ENCODE measurements at places on chromosomes 7 and 10. TPM values are rescaled to one million over a fixed set of nuclear protein-coding genes. Genes with fewer than 3 reads are reported as not detected.

- H3K36me3 ChIP-seq, result no peaks in the 10 kb centered on the region
- no peak overlapping the region for H3K27ac ChIP-seq
- no peaks in the 10 kb centered on the region for H3K27me3 ChIP-seq
- H3K4me3 ChIP-seq, result no peak overlapping the region
Measured at GRCh38 chr10:88728107-88728763, 22.2 kb downstream of the LIPK start.

DNA sequence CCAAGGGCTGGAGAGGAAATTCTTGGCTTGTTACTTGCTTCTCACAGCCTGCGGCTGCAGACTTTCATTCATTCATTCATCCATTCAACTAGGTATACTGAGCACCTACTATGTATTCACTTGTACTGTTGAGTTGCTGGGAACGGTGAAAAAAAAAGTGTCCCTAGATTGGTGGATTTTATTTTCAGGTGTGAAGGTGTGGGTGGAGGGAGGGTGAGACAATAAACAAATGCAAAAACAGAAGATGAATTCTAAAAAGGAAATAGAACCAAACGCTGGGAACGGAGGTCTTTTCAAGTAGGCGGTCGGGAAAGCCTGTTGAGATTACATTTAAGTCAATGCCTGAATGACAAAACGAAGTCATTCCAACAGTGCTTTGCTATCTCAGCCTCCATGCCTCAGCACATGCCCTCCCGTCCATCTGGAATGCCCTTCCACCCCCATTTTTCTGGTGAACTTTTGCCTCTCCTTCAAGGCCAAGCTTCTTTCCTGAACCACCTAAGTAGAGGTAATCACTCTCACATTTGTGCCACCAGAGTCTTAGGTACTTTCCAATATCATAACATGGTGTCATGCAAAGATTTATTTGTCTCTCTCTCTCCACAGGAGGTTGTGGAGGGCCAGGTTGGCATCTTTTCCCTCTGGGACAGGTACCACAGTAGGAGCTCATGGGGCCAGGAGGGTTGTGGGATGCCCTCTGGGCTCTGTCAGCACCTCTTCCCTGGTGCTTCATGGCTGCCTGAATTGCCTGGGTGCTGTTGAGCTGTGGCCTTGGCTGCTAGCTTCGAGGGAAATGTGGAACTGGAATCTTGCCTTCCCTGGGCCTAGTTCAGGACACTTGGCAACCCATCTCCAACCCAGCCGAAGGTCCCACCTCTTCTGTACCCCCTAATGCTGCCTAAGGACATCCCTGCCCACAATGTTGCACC, 5.5 kb downstream of the NKX2-3 start:
- no peak overlapping the region for H3K27ac ChIP-seq
- peaks cover 98% of the 10 kb centered on the region for H3K27me3 ChIP-seq
- DNase-seq, result no peak
- peaks cover 35% of the 10 kb centered on the region for H3K4me1 ChIP-seq

- no peak for DNase-seq
- H3K36me3 ChIP-seq, result no peaks in the 10 kb centered on the region
- H3K4me1 ChIP-seq, result no peaks in the 10 kb centered on the region
- H3K4me3 ChIP-seq, result no peak overlapping the region
Measured at GRCh38 chr7:41467596-41467995, 235.3 kb downstream of the INHBA start.

- no peaks in the 10 kb centered on the region for H3K4me1 ChIP-seq
- H3K27ac ChIP-seq, result no peak overlapping the region
- H3K27me3 ChIP-seq, result no peaks in the 10 kb centered on the region
- no peak for DNase-seq
- H3K4me3 ChIP-seq, result no peak overlapping the region
- no peaks in the 10 kb centered on the region for H3K36me3 ChIP-seq
Measured at GRCh38 chr7:14395860-14396259, 406.4 kb upstream of the ETV1 start.

DNA sequence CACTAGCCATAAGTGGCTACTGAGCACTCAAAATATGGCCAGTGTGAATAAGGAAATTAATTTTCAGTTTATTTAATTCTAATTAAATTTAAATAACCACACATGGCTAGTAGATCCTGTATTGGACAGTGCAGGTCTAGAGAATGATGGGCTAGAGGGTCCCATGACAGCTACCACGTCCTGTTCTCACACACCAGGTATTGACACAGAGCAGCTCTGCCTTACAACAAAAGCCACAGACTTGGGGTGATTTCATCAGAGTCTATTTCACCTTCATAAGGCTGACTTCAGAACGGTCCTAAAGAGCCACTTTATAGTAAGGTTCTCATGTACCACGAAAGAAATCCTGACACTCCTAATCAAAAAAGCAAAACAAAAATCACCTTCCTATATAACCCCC, 111.3 kb downstream of the UBE2H start:
- no peaks in the 10 kb centered on the region for H3K27me3 ChIP-seq
- H3K27ac ChIP-seq, result no peak overlapping the region
- H3K4me3 ChIP-seq, result no peak overlapping the region
- DNase-seq, result no peak
- H3K4me1 ChIP-seq, result no peaks in the 10 kb centered on the region

The PPP3CB gene
- 49.1 TPM for total RNA-seq

- DNase-seq, result no peak
- H3K27me3 ChIP-seq, result no peaks in the 10 kb centered on the region
- no peak overlapping the region for H3K4me3 ChIP-seq
Measured at GRCh38 chr7:133358708-133359107, 105.8 kb downstream of the EXOC4 start.

DNA sequence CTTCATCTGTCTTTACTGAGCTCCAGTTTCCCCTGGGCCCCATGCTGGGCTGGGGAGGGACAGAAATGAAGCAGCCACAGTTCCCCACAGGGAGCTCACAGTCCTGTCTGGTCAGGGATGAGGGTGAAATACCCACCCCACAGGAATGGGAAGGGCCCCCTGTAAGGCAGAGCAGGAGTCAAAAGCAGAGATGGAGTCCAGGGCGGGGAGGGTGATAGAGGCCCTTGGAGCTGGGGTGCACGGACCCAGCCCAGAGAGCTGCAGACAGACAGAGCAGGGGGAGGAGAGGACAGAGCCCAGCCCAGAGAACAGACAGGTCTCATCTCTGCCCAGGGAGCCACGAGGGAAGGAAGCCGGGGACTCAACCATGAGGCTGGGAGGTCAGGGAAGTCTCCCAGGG, 34.9 kb upstream of the ZNF488 start:
- DNase-seq, result no peak
- no peaks in the 10 kb centered on the region for H3K27me3 ChIP-seq
- no peak overlapping the region for H3K27ac ChIP-seq
- no peak overlapping the region for H3K4me3 ChIP-seq
- peaks cover 2% of the 10 kb centered on the region for H3K36me3 ChIP-seq
- H3K4me1 ChIP-seq, result peaks cover 2% of the 10 kb centered on the region

The CPED1 gene
- total RNA-seq, result 26.5 TPM

GRCh38 chr7:1055956-1056784, 11.8 kb downstream of the GPR146 start:
- H3K27me3 ChIP-seq, result peaks cover 3% of the 10 kb centered on the region
- peaks cover 85% of the 10 kb centered on the region for H3K4me1 ChIP-seq
- DNase-seq, result no peak
- H3K4me3 ChIP-seq, result no peak overlapping the region
- peaks cover 55% of the 10 kb centered on the region for H3K36me3 ChIP-seq
- H3K27ac ChIP-seq, result peak overlapping the region; percentile 88

- H3K27ac ChIP-seq, result no peak overlapping the region
- H3K4me3 ChIP-seq, result no peak overlapping the region
- DNase-seq, result no peak
- no peaks in the 10 kb centered on the region for H3K36me3 ChIP-seq
- no peaks in the 10 kb centered on the region for H3K27me3 ChIP-seq
Measured at GRCh38 chr7:84009051-84009450, 185.5 kb downstream of the SEMA3A start.

The EMX2 gene
- 1.9 TPM for total RNA-seq

- no peak overlapping the region for H3K4me3 ChIP-seq
- no peak overlapping the region for H3K27ac ChIP-seq
- no peaks in the 10 kb centered on the region for H3K4me1 ChIP-seq
- no peaks in the 10 kb centered on the region for H3K36me3 ChIP-seq
- DNase-seq, result no peak
Measured at GRCh38 chr10:120688928-120689327, 162.2 kb upstream of the WDR11 start.

The OR2A5 gene
- total RNA-seq, result under 0.01 TPM

- no peak overlapping the region for H3K27ac ChIP-seq
- H3K36me3 ChIP-seq, result no peaks in the 10 kb centered on the region
- no peaks in the 10 kb centered on the region for H3K27me3 ChIP-seq
- H3K4me1 ChIP-seq, result peaks cover 24% of the 10 kb centered on the region
- H3K4me3 ChIP-seq, result no peak overlapping the region
Measured at GRCh38 chr10:127925471-127926207, 18.7 kb downstream of the PTPRE start.

GRCh38 chr7:45174328-45174610, 16.7 kb downstream of the RAMP3 start:
- H3K4me3 ChIP-seq, result no peak overlapping the region
- no peaks in the 10 kb centered on the region for H3K27me3 ChIP-seq
- H3K36me3 ChIP-seq, result no peaks in the 10 kb centered on the region
- H3K27ac ChIP-seq, result no peak overlapping the region

The OR13A1 gene
- total RNA-seq, result 0.20 TPM

DNA sequence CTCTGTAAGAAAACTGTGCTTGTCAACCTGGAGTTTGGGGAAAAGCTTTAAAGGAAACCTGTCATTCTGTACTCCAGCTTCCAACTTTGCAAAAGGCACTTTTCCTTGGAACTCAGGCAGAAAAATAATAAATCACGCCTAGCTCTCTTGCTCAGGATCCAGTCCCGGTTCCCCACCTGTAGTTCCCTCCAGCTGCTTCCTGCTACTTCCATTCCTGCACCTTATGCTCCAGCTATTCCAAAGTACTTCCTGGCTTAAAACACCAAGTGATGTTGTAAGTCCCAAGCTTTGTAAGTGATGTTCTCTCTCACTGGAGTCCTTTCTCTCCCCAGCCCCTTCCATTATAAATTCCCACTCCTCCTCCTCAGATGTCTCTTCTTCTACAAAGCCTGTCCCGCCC, 98.6 kb downstream of the GRM8 start:
- no peaks in the 10 kb centered on the region for H3K4me1 ChIP-seq
- no peaks in the 10 kb centered on the region for H3K27me3 ChIP-seq
- DNase-seq, result no peak
- no peaks in the 10 kb centered on the region for H3K36me3 ChIP-seq
- H3K27ac ChIP-seq, result no peak overlapping the region
- H3K4me3 ChIP-seq, result no peak overlapping the region

The NPY gene
- total RNA-seq, result 13.0 TPM

The PDE1C gene
- 10.6 TPM for total RNA-seq

DNA sequence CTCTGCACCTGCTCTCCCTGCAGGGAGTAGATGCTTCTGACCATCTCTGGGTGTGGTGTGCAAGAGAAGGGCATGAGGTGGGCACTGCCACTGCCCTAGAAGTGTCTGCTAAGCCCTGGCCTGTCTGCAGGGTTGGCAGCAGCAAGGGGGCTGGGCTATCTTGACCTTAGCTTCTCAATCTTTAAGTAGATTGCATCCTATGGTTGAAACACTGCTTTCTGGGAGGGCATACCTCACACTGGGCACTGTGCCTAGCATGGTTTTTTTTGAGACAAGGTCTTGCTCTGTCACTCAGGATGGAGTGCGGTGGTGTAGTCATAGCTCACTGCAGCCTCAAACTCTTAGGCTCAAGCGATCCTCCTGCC, 54.9 kb downstream of the CLIP2 start:
- peaks cover 76% of the 10 kb centered on the region for H3K36me3 ChIP-seq
- DNase-seq, result no peak
- no peaks in the 10 kb centered on the region for H3K27me3 ChIP-seq
- H3K4me3 ChIP-seq, result no peak overlapping the region
- no peaks in the 10 kb centered on the region for H3K4me1 ChIP-seq

The EPO gene
- 0.28 TPM for total RNA-seq

GRCh38 chr7:93053949-93054943, 63.5 kb downstream of the SAMD9 start:
- H3K36me3 ChIP-seq, result no peaks in the 10 kb centered on the region
- no peaks in the 10 kb centered on the region for H3K27me3 ChIP-seq
- DNase-seq, result no peak
- no peak overlapping the region for H3K4me3 ChIP-seq
- no peak overlapping the region for H3K27ac ChIP-seq

The PSD gene
- 32.7 TPM for total RNA-seq

The SUGCT gene
- 5.3 TPM for total RNA-seq

The AP5Z1 gene
- 11.5 TPM for total RNA-seq

The STK31 gene
- 0.83 TPM for total RNA-seq

DNA sequence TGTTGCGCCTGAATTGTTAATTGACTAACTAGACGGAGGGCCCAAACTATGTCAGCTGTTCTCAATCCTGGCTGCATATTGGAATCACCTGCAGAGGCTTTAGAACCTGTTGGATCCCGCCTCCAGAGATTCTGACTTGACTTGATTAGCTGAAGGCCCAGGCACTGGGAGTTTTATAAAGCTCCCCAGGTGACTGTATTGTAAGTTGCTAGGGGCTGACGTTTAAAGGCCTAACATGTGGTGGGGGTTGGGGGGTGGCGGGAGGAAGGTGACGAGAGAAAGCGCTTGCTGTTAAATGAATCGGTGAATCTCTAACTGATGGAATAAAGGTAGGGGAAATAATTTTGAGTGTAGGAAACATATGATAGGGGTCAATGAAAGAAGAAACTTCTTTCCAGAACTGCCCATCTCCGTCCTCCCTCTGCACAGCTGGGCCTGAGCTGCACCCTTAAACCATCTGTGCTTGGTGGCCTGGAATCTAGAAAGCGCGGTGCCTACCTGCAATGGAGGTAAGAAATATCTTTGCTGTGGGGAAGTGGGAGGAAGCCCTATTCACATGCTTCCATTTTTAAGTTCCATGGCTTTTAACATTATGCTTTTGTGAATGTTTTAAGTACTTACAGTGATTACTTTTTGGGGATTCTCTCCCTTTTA, 225.0 kb upstream of the FAM3C start:
- no peaks in the 10 kb centered on the region for H3K27me3 ChIP-seq
- H3K4me1 ChIP-seq, result peaks cover 3% of the 10 kb centered on the region
- no peak for DNase-seq
- H3K27ac ChIP-seq, result no peak overlapping the region
- H3K4me3 ChIP-seq, result no peak overlapping the region

DNA sequence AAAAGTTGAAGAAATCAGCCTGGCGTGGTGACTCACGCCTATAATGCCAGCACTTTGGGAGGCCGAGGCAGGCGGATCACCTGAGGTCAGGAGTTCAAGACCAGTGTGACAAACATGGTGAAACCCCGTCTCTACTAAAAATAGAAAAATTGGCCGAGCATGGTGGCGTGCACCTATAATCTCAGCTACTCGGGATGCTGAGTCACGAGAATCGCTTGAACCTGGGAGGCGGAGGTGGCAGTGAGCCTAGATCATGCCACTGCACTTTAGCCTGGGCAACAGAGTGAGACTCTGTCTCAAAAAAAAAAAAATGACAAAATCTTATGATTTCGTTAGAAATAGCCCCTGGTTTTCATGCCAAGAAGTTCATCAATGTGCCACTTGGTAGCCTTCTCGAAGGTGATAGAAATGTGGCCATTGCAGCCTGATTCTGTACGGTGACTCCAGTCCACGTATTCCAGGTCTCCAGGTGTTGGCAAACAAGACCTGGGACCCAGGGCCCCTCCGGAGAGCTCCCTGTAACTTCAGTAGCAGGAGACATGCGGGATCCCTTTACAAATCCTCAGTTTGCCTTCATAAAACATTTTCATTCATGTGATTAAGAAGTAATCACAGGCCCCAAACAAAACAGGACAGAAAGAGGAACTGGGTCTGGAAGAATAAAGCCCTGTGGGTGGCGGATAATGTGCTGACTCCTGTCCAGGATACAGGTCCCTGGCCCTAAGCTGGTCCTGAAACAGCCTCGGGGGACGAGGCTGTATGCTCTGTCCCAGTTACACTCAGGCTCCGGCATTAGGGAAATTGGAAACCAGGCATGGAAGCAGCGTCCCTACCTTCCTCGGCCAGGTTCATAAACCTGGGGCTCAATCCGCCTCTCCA, 207.3 kb upstream of the SH2B2 start:
- H3K27me3 ChIP-seq, result no peaks in the 10 kb centered on the region
- H3K27ac ChIP-seq, result no peak overlapping the region
- H3K36me3 ChIP-seq, result no peaks in the 10 kb centered on the region
- peaks cover 29% of the 10 kb centered on the region for H3K4me1 ChIP-seq
- H3K4me3 ChIP-seq, result no peak overlapping the region
- DNase-seq, result peak; percentile 16
